ENCODE measurements at places on chromosomes 2 and 18.

DNA sequence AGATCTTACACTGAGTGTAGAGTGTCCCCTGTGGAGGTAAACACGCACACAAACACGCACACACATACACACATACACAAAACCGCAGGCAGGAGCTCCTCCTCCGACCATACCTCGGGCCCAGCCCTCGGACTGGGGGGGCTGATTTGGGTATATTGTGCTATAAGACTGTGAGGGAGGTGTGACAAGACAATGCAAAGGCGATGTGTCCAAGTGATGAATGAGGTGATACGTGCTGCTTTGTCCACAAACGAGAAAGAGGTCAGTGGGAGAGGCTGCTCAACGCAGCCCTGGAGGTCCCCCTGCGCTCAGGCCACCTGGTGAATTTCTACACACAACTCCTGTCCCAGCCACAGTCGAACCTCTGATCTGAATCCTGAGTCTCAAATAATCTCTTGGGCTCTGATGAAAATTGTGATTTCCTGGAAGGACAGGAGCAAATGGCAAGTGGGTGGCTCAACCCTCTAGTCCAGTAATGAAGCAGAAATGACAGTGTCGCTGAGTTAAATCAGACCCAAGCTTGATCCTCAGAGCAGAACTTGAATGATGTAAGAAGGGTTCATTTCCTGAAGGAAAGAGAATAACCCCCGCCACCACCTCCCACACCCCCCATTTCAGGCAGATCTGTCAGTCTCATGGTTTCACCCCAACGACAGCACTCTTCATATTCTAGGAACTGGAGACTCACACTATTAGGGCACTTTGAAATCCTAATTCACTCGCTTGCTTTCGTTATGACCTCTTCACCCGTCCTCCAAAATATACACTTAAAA lies 48.9 kb upstream of the ASXL2 start:
- no peak for DNase-seq

DNA sequence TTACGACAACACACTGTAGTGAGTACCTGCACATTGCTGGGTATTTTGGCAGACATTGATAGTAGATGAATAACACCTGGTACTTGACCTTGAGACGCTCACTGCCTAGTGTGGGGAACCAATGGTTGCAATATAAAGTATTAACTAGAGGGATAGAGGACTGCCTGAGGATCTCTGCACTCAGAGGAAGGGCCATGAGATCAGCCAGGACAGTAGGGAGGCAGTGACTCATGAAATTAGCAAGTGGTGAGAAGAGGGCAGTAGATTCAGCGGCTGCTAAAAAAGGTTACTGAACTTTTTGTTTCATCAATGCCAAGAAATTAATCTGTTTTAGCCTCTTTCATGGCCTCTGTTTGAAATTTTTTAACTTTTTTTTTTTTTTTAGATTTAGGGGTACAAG lies 250.8 kb upstream of the TCF4 start:
- DNase-seq, result no peak

GRCh38 chr2:24453379-24454073 lies 37.5 kb upstream of the NCOA1 start:
- DNase-seq, result no peak

DNA sequence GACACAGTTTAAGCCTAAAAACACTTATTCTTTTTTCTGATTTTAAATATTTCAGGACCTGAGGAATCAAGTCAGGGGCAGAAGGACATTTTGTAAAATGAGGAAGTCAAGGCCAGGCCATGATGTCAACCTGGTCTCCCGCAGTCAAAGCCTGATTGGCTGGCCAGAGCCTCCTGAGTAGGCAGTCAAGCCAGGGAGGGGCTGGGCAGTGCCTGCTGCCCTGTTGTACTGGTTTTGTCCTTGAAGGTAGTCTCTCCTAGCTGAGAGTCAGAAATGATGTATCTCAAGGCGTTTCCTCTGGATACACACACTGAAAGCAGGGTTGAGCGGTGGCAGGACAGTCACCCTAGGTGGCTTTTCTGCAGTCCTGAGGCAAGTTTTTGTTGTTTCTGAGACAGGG lies 19.8 kb downstream of the CCT7 start:
- no peak for DNase-seq

DNA sequence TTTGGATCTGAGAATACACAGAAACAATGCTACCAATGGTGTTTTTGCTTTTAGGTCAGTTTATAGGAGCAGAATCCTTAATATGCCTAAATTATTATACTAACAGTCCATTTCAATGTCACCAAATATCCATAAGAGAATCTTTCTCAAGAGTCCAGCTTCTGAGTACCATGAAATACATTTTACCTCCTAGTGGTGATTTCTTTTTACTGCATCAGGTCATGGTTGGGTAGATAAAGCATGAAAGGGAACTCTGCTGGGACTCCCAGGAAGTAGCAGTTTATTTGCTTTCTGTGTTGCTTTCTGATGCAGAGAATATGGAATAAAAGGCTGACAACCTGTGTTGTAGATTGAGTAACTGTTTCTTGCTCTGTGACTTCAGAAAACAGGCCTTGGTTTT lies 115.6 kb downstream of the PPP1R1C start:
- DNase-seq, result no peak

- DNase-seq, result no peak
These were observed 123.2 kb downstream of the CABYR start for GRCh38 chr18:24262087-24262486.

DNA sequence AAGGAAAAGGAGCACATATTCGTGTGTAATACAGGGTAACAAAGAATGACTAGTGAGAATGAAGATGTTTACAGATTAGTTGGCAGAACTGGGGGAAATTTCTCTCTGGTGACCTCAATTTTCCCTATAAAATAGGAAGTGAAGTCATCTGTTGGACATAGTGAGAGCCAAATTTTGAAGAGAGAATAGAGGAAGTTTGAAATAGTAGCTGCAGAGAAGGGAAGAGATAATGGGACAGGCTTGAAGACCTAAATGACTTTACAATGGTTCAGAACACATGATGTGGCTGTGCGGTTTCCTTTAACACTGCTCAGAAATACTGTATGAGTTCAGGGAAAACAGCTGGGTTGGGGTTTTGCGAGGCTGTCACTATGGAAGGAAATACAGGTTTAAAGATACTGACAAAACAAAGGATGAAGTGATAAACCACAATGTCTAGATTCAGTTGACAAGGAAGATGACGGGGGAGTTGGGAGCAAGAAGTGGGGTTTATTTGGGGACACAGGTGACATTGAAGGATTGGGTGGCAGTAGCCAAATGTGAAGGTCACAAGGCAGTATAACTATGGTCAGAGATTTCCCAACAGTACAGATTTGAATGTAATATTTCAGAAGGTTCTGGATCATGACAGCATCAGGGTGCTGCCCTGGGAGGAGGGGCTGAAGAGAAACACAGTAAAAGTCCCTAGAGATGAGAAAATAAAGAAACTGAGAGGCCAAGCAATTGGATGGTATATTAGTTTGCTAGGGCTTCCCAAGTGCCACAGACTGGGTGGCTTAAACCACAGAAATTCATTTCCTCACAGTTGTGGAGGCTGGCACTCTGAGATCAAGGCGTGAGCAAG lies 82.6 kb upstream of the TANK start:
- peak; percentile 95 for DNase-seq

GRCh38 chr2:119716284-119716672 lies 37.3 kb downstream of the TMEM177 start:
- no peak for DNase-seq

DNA sequence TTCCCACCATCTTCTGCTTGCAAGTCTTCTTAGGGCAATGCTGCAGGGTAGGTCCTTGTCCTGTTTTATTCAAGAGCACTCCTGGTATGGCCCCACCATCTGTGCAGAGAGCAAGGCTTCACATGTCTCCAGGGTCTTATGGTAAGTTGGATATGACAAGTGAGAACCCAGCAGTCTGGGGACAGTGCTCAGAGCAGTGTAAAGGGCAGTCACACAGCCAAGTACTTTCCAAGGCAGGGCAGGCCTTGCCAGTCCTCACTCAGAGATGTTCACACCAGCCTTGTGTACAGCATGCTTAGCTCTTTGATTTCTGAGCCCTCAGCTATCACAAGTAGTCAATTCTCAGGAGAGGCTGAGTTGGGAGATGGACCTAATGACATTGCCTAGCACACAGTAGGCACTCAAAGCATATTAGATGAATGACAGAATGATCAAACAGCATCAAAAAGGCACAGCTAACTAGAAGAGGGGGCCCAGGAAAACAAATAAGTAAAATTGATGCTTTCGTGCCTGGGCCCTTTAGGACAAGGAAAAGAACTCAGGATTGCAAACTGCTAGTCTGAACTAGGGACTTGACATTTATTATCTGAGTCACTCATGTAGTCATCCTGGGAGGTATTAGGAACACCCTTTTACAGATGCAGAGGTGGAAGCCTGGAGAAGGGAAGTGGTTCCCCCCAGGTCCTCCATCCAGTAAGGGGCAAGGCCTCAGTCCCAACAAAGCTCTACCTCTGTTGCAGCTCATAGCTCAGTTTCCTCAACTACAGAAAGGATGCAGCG lies 86.7 kb upstream of the CTAGE1 start:
- no peak for DNase-seq

DNA sequence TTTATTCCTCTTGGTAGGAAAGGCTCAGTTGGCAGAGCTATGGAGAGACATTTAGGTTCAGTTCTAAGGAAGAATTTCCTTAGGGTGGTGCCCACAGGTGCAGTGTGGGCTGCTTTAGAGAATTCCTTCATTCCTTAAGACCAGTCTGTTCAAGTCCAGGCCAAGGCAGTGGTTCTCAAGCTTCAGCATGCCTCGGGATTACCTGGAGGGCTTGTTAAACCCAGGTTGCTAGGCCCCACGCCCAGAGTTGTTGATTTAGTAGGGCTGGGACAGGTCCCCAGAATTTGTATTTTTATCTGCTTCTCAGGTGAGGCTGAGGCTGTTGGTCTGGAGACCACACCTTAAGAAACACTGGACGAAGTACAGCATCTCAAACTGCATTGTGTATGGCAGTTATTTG lies 68.9 kb downstream of the CERS6 start:
- no peak for DNase-seq

DNA sequence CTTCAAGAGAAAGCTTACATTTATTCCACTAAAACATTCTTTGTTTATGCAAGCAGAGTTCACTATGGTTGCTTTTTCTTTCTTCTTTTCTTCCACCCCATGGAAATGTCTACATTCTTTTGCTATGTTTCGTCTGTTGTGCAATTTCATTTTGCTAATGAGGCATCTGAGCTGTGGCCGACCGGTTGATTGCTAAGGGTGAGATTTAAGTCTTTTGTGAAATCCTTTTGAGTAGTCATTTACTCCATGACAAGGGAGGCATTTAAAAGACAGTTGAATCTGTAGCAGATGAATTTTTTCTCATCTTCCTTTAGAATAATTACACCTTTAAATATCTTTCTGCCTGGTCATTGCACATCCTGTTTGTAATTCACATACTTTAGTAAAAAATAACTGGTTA lies 324.1 kb upstream of the THUMPD2 start:
- no peak for DNase-seq

DNA sequence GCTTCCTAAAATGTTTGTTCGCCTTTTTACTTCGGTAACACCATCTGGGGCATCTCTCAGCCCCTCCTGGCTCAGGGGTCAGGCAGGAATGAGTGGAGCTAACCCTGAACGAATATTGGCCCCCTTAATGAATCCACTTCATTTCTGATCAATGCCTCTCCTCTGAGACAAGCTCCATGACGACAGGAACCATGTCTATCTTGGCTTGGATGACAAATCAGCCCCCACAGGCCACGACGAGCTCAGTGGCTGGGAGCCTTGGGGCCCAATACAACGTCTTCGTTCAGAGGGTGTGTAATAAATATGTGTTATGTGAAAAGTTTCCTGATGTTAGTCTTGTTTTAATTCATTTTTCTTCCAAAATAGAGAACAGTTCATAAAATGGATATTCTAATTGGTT lies 133.0 kb downstream of the COL6A3 start:
- no peak for DNase-seq

GRCh38 chr2:78715293-78715692 lies 310.2 kb upstream of the REG3G start:
- DNase-seq, result no peak

DNA sequence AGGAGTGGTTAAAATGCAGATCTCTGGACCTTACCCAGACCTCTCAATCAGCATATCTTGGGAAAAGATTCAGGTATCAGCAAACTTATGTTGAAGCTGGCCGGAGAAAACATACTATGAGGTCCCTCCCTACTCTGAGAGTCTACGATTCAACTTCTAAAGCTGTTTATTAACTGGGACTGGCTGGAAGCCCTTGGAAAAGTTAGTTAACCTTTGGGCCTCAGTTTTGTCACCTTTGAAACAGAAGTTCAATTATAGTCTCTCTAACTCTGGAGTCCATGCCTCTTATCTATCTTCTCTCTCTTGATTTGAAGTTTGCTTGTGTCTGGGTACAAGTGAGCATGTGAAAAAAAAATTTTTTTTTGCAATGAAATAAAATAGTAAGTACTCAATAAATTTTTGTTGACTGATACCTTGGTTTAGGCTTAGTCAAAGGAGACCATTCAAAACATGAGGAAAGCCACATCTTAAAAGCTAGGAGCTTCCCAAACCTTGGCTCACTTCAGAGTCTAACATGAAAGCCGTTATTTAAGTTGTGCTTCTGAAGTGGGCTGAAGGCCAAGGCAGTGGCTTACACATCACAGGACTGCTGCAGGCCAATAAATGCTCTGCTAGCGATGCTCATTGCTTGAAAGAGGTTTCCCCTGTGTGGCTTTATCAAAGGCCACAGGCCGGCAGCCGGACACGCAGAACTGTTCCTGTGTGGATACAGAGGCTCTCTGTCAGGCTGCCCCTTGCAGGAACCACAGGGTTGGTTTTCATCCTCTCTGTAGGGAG lies 110.6 kb upstream of the FAM136A start:
- no peak for DNase-seq

DNA sequence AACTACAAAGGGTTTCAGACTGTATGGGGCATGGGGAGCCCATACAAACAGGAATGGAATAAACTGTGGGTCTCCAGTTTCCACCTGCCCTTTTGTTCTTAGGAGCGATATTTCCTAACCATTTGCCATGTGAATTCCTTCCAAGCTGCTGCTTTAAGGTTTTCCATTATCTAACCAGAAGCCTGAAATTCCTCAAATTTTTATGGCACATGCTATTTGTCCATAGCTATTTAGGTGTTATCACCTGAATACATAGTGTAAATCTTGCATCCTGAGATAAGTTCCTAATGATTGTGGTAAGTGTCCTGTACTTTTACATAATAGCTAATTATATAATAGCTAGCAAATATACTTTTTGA lies 17.4 kb upstream of the PAIP2B start:
- no peak for DNase-seq

- DNase-seq, result no peak
These were observed 125.8 kb upstream of the MYO3B start for GRCh38 chr2:170052151-170052550.

DNA sequence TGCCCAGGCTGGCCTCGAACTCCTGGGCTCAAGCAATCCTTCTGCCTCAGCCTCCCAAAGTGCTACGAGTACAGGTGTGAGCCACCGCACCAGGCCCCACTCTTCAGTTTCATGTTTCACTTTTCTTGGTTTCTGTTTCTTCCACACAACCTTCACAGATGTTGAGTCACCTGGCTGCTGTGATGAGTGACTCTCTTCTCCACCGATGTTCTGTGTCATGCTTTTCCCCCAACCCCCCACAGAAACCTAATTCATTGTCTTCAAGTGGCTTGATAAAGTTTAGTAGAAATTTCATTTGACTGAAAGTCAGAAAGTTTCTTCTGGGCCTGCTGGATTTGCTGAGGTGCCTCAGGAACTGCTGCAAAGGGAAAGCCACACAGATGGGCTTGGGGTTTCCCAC lies 78.5 kb downstream of the SPHKAP start:
- DNase-seq, result no peak

- DNase-seq, result no peak
These were observed 987 bp upstream of the DLX1 start for GRCh38 chr2:172084395-172084644.
